ENCODE measurements at places on chromosomes 12 and 14.

DNA sequence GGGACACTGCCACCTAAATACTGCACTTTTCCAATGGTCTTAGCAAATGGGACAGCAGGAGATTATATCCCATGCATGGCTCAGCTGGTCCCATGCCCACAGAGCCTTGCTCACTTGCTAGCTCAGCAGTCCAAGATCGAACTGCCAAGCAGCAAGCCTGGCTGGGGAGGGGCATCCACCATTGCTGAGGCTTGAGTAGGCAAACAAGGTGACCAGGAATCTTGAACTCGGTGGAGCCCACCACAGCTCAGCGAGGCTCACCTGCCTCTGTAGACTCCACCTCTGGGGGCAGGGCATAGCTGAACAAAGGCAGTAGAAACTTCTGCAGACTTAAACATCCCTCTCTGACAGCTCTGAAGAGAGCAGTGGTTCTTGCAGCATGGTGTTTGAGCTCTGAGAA is 370.8 kb upstream of the MGAT4C start:
- DNase-seq, result no peak

- DNase-seq, result no peak
Observed at GRCh38 chr12:63804746-63805145, 25.0 kb downstream of the RXYLT1 start.

DNA sequence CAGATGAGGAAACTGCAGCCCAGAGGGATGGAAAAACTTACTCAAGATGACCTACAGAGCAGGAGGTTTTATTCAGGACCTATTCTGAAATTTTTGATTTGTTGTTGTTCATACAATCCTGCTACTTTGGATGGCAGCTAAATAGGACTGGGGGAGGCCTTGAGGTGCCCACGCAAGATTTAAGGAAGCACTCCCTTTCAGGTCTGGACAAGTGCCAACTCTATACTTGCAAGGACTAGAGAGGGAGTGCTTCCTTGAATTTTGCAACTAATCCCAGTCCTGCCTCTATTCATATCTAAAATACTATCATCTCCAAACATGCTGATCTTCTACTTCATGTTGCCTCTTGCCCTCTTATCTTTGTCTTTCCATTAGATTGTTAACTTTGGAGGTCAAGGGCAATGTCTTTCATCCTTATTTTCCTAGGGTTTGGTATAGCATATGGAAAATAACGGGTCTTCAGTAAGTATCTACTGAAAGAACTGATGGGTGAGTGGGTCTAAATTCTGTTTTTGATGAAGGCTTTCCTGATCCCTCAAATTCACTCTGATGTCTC is 28.6 kb upstream of the PPM1H start:
- DNase-seq, result no peak

GRCh38 chr14:68404652-68405183 is 388.1 kb downstream of the ZFP36L1 start:
- DNase-seq, result no peak

- DNase-seq, result no peak
Observed at GRCh38 chr14:32205984-32206383, 2.9 kb upstream of the RNU6-8 start.

- no peak for DNase-seq
Observed at GRCh38 chr12:72288911-72289310, 16.7 kb downstream of the TRHDE start.

Measured in WERI-Rb-1 (cell line).